ENCODE measurements at places on chromosomes 11 and 22.

DNA sequence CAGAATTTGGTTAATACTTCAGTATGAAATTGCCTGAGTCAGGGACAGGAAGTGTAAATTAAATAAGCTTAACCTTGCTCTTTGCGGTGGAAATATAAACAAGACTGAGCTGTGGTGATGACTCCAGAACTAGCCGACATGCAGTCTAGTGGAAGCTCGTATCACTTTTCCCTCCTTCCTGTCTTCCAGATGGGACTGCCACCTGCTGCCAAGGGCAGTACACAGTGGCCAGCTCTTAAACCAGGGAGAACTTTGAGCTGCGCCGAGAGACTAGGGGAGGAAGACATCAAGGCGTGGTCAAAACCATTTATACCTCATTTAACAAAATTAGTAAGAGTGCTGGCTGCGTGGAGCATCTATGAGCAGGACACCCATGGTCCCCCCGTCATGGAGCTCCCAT lies 31.3 kb upstream of the CTTN start:
- DNase-seq: no peak

DNA sequence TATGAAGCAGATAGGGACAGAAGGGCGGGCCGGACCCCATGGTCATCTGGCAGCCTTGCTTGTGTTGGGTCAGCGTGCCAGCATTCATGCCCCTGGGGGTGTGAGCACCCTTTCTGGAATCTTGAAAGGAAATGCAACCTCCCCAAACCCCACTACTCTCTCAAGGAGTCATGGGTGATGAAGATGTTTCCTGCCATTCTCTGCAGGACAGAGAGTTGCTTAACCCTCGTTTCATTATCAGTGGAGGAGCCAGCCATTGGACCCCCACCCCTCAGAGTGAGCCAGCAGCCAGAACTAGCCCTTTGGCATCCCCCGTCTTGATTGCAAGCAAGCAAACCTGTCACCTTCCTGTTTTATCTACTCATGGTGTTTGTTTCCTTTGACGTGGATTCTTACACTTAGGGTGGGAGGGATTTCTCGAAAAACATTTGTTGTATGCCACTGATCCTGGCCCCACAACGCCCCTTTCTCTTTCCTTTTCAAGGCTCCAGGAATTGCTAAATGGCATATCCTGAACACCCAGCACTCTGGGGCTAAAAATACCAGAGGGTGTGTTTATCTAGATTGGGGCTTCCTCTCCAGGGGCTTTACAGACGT lies 258.3 kb downstream of the ETS1 start:
- no peak for DNase-seq

DNA sequence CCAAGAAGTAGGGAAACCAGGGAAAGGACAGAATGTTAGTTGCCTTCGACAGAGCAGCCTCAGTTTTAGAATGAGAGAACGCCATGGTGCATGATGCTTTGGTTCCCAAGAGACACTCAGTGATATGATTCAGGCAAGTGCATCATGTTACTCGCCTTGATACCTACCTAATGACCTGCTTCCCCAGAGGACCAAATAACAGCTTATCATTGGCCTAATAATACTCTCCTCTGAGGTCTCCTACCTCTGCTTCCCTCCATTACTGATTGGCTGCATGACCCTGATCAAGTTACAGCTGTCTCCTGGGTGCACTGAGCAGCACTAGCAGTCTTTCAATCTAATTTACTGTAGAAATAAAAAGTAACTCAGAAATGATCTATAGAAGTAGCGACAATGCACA lies 979.7 kb upstream of the FAT3 start:
- no peak for DNase-seq

GRCh38 chr11:77115181-77115611 lies 12.6 kb downstream of the OMP start:
- no peak for DNase-seq

DNA sequence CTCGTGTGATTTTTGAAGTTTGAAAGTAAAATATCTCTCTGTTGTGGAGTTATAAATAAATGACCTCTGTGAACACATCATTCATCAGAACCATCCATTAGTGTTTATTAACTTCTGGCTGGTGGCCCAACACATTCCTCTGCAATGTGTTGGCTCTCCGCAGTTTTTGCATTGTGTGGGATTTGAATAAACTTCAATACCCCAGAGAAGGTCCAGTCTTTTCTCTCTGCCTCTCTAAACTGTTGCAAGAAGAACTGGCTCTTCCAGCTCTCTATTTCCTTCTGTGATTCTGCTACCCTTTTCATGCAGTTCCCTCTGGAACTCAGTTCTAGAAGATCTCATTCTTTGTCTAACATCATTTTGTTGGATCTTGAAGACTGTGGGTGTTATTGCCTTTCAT lies 125.0 kb upstream of the ARHGAP42 start:
- DNase-seq: peak; percentile 65

GRCh38 chr11:14650064-14650463 lies 6.5 kb downstream of the PDE3B start:
- DNase-seq: no peak

DNA sequence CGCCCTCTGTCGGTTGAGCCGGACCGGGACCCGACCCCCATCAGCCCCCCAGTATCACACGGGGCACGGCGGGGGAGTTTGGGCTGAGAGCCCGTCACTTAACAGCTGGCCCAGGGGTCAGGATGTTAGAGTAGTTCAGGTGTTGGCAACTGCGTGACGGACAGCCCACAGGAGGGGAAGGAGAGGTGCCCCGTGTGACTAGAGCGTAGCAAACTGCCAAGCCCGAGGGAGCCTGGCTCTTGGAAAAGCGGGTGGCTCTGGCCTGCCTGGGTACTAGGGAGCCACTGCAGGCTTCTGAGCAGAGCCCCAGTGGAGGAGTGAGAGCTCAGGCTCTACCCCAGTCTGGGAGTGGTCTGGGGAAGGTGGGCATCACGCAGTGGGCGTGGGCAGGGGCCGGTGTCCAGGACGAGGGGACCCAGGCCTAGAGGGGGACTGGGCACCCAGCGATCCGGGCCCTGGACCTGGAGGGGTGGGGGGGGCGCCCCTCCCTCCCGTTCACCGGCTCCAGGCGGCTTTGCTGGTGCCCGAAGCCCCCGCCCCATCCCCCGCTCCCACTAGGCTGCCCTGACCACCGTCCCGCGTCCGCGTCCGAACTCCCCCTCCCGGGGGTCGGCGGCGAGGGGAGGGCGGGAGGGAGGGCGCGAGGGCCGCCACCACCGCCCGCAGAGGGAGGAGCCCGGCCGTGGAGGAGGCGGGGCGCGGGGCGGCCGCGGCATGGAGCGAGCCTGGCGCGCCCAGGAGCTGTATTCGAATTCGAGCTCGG lies 24.4 kb downstream of the SHANK3 start:
- no peak for DNase-seq

DNA sequence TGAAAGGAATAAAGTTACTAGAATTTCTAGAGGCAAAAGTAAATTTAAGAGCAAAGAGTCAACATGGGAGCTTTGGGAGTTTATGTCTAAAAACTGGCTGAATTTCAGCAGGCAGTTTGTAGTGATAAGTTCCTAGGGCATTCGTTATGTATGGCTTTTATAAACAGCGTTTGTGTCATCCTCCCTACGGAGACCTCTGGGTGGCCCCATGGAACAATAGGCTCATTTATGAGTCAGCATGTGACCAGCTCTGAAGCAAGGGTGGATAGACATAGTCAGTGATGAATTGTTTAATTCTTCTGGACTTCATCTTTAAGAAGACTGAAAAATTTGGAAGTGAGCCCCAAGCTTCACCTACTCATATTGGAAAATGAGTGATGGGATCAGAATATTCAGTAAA lies 37.1 kb downstream of the SVIP start:
- no peak for DNase-seq

DNA sequence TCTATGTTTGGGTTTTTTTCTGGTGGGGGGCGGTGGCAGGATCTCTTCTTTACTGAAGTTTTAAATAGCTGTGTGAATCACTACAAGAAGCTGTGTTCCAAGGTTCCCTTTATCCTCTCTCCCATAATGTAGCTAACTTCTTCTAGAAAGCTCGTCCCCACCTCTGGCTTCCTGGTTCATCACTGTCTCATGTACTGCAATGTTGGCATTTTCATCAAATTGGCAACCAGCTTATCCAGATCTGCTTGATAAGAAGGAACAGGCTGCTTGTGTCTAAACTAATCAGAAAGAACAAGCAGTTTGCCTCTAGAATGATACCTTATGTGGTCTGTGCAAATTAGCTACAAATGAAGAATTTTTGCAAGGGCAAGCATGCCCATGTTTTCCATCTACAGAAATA lies 130.8 kb downstream of the WT1 start:
- no peak for DNase-seq

GRCh38 chr11:16195651-16196050 lies 160.7 kb downstream of the SOX6 start:
- no peak for DNase-seq

DNA sequence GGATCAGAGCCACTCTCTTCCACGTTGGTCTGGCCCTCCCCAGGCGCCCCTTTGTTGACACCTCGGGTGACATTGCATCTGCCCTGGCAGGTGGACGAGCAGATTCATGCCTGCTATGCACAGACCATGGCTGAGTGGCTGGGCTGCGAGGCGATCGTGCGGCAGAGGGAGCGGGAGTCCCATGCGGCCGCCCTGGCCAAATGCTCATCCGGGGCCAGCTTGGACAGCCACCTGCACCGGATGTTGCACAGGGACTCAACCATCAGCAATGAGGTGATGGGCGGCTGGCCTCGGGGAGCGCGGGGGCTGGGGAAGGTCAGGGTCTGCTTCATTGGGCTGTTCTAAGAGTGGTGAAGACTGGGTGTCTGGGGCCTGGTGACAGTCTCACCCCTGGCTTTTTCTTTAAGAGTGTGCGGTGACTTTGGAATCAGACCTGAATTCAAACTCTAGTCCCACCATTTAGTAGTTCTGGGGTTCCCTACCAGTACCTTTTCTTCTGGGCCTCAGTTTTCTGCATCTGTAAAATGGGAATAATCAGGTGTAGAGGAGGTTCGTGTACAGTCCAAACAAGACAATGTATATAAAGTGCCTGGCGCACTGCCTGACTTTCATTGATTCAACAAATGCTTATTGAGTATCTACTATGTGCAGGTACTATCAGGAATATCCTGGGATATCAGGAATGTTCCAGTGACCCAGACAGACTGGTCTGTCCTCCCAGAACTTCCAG lies 53.0 kb downstream of the LHFPL7 start:
- DNase-seq: no peak

DNA sequence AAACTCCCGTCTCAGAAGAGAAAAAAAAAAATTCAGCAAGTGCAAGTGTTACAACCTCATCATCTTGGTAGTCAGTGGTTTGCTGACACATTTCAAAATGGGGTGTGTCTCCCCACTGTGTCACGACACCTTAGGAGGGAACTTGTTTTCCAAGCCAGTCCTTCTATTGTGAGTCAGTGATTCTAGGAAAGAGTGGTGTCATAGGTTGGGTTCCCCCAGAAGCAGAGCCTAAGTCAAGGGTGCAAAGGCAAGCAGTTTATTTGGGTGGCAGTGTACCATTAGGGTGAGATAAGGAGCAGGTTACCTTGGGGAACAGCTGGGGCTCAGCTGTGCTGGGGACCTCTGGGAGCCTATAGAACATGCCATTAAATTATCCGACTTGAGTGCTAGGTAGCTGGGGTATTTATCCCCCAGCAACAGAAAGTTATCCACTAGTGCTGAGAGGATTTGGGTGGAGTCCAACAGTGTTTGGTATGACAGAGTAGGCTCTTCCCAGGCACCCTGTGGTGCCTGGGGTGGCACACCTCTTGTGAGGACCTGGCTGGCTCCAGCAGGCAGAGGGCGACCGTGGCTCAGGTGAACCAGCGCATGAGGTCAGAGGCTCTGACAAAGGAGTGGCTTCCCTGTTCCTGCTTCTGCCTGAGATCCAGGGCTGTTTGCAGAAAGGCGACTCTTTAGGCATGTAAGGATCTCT lies 41.7 kb downstream of the KIAA1671 start:
- no peak for DNase-seq

DNA sequence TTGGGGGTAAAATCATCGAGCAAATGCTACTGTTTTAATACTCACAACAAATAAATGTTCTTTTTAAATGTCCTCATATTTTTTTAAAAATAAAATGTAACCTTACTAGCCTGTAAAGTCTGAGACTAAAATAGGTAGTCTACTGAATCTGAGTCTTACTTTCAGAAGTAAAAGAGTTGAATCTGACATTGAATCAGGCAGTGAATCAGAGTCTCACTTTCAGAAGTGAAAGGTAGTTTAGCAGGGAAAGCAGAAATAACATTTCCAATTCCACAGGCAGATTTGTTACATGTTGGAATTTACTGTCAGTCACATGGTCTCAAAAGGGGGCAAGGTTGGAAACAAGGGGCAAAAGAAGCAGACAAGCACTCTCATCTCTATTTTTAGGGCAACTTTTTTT lies 143.0 kb downstream of the ELP4 start:
- no peak for DNase-seq

- no peak for DNase-seq
Observed at GRCh38 chr11:109981031-109981636, 112.1 kb upstream of the ZC3H12C start.

- DNase-seq: no peak
Observed at GRCh38 chr11:19539861-19540260, 172.8 kb upstream of the NAV2 start.

DNA sequence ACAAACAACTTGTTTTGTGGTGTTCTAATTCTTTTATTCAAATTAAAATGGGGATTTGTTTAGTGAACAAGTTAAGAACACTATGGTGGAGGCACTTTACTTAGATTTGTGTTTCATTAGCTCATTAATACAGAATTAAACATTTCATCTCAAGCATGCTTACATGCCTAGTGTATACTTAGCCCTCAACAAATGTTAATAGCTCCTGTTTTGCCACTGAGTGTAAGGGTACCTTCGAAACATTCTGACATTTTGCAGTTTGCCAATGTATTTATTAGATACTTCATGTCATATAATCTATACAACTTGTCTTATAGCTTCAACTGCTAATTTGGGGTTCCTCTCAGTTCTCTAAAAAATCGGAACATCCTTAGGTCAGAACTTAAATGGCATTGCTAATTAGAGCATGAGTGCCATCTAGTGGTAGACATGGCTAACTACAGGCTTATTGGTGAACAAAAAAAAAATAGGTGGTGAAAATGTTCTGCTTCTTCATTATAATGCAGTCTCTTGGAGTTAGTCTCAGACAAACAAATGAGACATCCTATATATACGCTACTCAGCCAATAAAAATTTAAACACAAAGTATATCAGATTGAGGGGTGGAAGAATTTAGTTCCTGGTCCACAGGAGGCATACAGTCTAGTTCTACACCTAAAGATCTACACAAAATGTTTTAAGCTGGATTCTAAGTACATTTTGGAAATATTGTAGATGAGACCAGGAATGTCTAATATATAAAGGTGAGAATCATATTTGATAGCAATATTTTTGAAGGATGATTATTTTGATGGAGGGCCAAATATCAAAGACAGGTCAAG lies 4.9 kb upstream of the CNTN5 start:
- peak; percentile 7 for DNase-seq

DNA sequence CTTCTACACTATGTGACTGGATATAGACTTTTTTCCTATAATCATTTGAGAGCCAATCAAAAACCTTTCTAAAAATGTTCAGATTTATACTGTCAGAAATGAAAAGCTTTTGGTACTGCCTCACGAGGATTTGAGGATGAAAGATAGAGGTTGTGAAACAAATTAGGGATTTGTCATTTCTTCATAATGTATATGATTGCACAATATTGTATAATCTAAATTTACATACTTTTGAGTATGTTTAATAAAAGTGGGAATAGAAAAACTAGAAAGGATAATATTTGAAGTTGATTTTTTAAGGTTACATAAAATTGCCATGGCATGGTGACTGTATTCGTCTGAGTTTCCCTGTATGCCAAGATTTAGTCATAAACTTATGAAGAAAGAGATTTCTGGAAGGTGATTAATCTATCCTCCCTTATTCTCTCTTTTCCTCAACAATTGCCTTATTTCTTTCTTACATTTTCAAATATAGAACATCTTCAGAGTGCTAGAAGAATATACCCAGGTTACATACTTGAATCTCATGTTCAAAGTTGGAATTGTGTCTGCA lies 56.2 kb downstream of the CASP12 start:
- DNase-seq: no peak
